ENCODE measurements at places on chromosomes 11 and 22. TPM values are rescaled to one million over a fixed set of nuclear protein-coding genes. Genes with fewer than 3 reads are reported as not detected.

The SYT13 gene
- 4.9 TPM for total RNA-seq

DNA sequence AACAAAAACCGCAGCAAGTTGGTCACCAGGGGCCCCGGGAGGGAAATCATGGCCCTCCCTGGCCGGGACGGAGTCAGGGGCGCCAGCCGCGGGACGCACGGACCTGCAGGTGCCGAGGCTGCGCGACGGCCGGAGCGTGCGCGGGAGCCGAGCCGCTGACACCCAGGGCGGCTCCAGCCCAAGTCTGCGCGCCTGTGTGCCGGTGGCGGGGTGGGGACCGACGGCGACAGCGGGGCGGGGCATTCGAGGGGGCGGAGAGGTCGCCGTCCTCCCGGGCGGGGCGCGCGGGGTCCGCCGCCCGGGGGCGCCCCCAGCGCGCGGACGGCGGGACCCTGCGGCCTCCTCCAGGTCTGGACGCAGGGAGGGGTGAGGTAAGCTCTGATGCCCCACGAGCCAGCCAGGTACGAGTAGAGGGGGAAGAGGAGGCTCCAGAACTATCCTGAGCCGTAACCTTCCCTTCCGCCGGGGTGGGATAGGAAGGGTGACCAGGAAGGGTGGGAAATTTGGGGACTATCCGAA, at the start of gene ESAM:
Gene ESAM, minus strand, starts transcription at position 186 of the 519 bp plus-strand sequence. Its CDS starts 136 bp downstream, at position 50.
- no peak for DNase-seq

The SOX10 gene
- 3.8 TPM for total RNA-seq

DNA sequence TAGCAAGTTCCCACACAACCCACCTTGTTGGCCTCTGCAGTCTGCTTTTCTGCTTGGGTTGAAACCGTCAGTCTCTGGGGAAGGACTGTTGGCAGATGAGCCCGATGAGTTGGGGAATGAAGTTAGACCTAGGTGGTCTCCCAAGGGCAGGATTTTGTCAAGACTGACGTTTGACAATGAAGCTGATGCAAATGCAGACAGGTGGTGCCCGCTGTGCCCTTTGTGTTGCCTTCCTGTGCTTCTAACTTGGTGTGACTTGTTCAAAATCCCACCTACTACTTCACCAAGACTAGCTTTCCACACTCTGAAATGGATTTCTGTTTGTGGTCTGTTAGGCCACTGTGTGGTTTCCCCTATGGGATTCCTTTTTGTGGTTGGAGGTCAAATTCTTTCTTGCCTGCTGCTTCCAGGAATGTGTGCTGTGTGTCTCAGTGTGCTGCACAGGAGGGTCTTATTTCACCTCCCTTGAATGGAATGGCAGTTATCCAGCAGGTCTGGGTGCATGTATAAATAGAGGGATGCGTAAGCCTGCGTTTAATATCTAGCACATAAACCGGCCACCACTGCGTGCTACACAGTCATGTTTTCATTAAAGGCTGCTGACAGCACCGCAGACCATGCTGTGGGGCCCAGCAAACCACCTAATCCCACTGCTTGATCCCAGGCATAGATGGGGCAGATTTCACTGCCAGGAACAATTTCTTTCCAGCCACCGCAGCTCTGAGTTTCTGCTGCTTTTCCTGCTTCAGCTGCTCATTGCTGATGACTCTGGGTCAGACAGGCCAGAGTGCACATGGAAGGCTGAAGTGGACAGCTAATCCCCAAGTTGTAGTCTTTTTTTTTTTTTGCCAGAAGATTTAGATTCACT, 44.8 kb downstream of the ADAMTS8 start:
- no peak for DNase-seq

DNA sequence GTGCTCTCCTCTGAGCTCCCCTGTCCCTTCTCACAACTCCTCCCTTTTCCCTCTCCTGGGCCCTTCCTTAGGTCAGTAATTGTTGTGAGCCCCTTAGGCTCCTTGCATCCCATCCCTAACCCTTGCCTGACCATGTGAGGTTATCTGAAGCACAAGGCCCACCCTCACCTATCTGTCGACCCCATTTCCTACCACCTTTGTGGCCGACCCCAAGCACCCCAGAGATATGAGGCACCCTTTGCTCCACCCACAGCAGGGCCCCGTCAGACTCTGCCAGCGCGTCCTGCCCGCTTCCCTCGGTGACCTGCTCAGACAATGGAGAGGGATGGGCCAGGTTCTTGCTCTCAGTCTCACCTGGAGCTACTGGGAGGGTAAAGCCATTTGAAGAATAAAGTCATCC, 1.3 kb downstream of the GNG3 start:
- peak; percentile 53 for DNase-seq

DNA sequence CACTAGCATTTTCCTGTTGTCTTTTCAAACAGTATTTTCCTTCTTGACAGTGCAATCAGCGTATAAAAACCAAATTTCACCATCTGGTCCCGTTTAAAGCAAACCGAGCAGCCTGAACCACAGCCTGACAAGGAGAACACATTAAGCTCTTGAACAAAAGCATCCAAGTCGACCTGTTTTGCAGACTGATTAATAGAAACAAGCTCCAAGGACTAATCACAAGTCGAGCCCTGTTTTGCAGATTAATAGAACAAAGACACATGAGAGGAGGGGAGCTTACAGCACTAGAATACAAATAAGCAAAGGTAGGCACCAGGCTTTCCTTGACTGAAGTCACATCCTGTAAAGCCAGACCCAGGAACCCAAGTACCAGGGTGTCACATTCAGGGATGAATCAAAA, 104.8 kb downstream of the MPPED2 start:
- no peak for DNase-seq

The CRYBA4 gene
- total RNA-seq, result not detected

- DNase-seq, result no peak
Measured at GRCh38 chr22:24736526-24737053, 37.9 kb downstream of the PIWIL3 start.

DNA sequence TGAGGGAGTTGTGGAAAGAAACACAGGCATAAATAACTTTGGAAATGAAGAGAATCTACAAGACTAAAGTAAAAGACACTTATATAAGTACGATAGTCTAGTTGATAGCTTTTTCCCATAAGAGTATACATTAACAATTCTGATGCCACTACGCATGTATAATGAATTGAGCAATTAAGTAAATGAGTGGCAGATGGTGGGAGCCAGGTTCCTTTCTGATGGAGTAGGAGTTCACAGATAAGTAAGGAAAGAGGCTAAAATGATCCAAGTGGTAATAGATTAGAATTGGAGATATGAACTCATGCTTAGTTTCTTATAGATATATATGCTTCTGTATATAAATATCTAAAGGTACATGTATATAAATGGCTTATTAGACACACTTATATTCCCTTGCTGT, 368.3 kb downstream of the FAM181B start:
- DNase-seq, result no peak

- no peak for DNase-seq
Measured at GRCh38 chr11:65868907-65869306, 3.7 kb downstream of the EFEMP2 start.

- no peak for DNase-seq
Measured at GRCh38 chr22:19892925-19893324, 38.3 kb upstream of the GNB1L start.

GRCh38 chr11:64803846-64804345, 882 bp upstream of the MAP4K2 start:
- peak; percentile 37 for DNase-seq

Measured in uterus (tissue), 4 donors.